NCI-H460 (cell line): ENCODE measurements at places on chromosomes 13 and 19.

DNA sequence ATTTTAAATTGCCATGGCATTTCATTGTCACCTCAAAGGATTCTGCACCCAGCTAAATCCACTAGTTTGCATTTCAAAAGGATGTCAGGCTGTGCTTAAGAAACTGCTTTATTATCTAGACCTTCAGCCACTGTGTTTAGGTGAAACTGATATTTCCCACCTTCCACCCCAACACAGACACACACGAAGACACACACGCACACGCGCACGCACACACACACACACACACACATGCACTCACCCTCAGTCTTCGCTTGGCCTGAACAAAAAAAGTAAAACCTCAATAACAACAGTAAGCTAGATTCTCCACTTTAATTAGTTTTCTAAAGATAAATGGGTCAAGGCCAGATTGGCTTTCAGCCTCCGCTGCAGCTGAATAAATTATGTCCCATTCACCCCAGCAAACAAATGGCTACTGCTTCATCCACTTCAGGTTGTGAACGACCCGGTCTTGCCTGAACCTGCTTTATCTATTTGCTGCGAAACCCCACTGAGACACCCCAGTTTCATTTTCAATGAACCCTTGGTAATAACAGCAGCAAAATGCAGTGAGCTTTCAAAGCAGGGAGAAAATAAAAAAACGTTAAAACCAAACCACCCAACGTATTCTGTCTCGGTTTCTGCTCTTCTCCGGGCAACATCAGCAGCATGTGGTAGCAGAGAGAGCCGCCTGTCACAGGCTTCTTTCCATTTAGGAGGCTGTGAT, 166.8 kb downstream of the DCT start:
- no peak for DNase-seq

GRCh38 chr19:48061401-48062344, 17.8 kb upstream of the CABP5 start:
- no peak for DNase-seq

GRCh38 chr13:80751854-80752253, 410.9 kb upstream of the SPRY2 start:
- DNase-seq = no peak

GRCh38 chr19:54333586-54334298, 5.2 kb downstream of the LILRA4 start:
- no peak for DNase-seq

DNA sequence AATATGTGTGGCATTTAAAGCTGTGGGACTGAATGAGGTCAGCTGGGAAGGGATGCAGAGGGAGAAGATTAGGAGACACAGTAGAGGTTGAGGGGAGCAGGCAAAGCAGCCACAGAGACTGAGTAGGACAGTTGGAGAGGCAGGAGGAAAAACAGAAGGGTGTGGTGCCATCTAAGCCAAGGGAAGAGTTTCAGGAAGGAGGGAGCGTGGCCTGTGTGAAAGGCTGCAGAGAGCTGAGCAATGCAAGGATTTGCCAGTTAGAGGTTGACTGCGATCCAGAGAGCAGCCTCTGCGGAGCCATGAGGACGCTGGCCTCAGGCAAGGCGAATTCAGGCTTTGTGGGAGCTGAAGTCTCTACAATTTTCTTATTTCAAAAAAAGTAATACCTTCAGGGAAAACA, 28.9 kb downstream of the SOX21 start:
- DNase-seq = no peak

DNA sequence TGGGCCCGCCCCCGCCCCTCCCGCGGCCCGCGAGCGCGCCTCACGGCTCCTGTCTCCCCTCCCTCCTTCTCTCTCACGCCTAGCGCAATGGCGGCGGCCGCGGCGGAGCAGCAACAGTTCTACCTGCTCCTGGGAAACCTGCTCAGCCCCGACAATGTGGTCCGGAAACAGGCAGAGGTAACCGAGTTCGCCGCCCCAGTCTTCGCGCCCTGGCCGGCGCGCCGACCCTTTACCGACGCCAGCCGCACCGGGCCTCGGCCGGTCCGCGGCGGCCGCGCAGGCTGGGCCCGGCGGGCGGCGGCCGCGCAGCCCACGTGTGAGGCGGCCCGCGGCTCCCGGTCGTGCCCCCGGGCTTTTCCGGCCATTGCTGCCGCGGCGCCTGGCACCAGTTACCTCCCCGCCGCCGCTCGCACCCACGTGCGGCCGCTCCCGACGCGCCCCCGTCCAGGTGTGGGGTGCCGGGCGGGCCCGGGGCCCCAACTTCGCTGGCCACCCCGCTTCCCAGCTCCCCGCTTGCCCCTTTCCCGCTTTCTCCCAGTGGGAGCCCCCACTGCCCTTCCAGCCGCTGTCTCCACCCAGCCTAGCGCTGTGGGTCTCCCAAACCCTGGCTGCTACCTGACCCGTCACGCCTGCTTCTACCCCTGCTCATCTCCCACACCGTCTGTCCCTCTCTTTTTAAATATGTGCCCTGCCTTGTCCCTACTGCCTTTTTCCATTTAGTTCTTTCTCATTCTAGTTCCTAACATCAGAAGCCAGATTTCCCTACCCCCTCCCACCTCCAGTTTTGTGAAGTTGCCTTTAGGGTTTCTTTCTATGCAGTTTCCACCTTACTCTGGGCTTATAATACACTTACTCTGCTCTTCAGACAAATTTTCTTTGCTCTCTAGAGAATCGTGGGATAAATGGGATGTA, 23.4 kb downstream of the IPO5 start:
- DNase-seq = no peak

- DNase-seq = peak; percentile 21
Measured at GRCh38 chr13:41588899-41589298, 131.5 kb downstream of the RGCC start.

- DNase-seq = no peak
Measured at GRCh38 chr19:7670150-7670783, 1.4 kb downstream of the RETN start.

DNA sequence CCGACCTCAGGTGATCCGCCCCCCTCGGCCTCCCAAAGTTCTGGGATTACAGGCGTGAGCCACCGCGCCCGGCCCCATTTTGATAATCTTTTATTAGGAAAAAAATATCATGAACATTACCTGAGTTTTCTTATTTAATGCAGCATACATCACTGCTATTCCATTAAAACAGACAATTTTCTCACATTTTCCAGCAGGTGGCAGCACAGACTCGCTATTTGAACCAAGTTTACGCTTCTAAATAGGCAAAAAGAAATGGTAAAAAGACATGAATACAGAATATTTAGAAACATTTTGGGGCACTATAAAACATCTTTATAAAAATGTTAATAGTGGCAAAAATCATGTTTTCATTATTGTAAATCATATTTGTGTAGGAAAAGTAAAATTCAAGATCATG, 903.1 kb downstream of the SLITRK6 start:
- peak; percentile 58 for DNase-seq

DNA sequence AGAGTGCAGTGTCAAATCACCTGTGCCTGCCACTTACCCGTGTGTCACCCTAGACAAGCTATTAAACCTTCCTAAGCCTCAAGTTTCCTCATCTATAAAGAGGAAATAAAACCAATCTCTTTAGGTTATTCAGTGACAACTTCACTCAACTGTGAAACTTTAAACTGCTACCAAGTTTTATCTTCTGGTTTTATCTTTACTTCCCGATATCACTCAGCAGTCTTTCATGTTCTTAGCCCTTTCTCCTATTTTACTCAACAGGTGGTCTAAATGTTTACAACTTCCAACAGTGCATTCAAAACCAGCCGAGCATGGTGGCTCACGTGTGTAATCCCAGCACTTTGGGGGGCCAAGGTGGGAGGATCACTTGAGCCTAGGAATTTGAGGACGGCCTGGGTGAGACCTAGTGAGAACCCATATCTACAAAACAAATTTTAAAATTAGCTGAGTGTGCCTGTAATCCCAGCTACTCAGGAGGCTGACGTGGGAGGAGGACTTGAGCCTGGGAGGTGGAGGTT, 59.6 kb downstream of the GPALPP1 start:
- DNase-seq = no peak

- no peak for DNase-seq
Measured at GRCh38 chr13:79735228-79735627, 254.3 kb downstream of the NDFIP2 start.

GRCh38 chr19:11281356-11282049, 14.5 kb upstream of the TSPAN16 start:
- DNase-seq = no peak

- no peak for DNase-seq
Measured at GRCh38 chr13:20128459-20128931, 32.4 kb downstream of the GJA3 start.

- DNase-seq = peak; percentile 13
Measured at GRCh38 chr13:33284916-33285315, 639 bp downstream of the STARD13 start.

DNA sequence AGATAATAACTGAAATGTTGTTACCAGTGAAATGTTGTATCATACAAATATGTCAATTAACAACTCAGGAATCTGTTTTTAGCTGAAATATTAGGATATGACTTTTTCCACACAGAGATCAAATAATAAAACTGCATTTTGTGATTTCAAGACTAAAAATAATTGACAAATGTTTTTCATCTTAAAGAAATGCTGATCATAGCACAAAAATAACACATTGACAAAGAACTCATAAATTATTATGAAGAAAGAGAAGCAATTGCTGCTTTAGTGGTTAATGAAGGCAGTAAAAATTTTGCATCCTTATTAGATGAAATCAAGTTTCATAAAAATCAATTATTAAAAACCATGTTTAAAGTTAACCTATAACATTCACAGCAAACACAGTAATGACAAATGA, 1417.3 kb downstream of the OLFM4 start:
- no peak for DNase-seq

DNA sequence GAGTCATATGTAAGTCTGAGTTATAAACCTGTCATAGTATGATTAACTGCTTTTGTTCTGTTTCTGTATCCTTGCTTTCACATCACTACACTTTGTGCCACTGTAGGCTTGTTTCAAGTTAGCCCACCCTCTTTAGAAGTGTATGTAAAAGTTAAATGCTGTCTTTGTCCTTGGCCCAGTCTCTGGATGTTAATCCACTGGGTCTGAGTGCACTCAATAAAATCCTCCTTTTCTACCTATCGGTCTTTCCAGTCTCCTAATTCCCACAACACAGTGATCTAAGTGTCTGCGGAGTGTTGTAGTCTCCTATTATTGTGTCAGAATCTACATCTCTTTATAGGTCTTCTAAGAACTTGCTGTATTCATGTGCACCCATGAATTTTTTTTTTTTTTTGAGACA, 14.1 kb downstream of the ZNF429 start:
- no peak for DNase-seq

- no peak for DNase-seq
Measured at GRCh38 chr19:10454267-10454666, 33.9 kb downstream of the PDE4A start.

- no peak for DNase-seq
Measured at GRCh38 chr13:66994097-66994496, 236.0 kb downstream of the PCDH9 start.

DNA sequence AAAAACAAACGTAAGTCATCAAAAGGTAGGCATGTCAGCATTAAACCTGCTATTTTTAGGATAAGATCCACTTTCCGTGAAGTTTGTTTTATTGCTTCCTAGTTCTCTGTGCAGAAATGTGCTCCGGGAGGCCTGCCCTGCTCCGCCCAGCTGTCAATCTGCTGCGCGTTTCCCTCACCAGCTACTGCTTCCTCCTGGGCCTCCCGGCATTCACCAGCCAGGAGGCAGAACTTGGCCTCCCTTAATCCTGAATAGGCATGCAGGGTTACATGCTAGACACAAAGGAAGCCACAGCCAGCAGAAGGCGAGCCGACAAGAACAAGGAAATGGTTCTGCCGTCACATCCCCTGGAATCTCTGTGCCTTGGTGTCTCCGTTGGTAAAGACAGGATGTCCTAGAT, 386.2 kb downstream of the IRS2 start:
- DNase-seq = no peak

GRCh38 chr19:5988517-5989387, 10.8 kb upstream of the RANBP3 start:
- no peak for DNase-seq

GRCh38 chr13:113724016-113724758, 34.8 kb upstream of the TMEM255B start:
- DNase-seq = no peak

DNA sequence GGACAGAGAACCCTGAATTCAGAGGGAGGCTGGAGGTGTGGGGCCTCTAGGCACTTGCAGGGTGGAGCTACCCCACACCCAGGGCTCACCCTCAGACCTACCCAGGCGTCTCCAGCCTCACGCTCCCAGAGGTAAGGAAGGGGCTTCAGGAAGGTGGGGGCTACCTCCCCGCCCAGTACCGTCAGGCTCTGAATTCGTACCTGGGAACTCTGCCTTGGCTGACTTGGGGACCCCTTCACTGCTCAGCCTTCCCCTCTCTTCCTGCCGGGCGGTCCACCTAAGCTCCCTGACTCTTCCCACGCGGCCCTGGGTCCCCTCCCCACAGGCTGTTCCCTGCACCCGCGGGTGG, 28.5 kb upstream of the PARP4 start:
- no peak for DNase-seq

- DNase-seq = no peak
Measured at GRCh38 chr13:100211016-100211710, 122.3 kb downstream of the PCCA start.

GRCh38 chr13:37595162-37595561, 3.4 kb downstream of the POSTN start:
- DNase-seq = no peak

- no peak for DNase-seq
Measured at GRCh38 chr13:90238413-90238812, 1109.1 kb upstream of the MIR17HG start.

DNA sequence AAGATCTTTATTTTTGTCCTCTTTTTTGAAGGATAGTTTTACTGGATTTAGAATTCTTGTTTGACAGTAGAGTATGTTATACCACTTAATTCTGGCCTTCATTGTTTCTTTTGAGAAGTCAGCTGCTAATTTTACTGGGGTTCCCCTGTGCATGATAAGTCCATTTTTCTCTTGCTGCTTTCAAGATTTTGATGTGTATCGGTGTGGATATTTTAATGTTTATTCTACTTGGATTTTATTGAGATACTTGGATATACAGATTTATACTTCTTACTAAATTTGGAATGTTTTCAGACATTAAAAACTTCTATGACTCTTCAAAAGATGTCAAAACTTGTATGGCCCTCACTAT, 86.9 kb downstream of the URI1 start:
- DNase-seq = no peak

DNA sequence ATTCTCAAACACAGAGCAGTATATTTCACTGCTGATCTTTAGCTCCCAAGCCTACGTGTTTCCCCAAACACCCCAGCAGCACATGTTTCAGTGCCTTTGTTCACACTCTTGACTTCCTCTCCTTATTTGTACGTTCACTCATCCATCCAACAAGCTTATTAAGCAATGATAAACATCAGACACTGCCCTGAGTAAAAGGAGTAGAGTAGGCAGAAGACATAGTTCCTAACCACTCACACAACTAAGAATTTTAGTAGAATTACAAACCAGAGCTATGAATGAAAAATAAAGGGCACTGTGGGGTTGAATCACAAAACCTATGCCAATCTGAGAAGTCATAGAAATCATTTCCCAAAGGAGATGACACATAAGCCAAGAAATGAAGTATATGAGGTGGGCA, 213.5 kb downstream of the DIAPH3 start:
- no peak for DNase-seq

GRCh38 chr19:41623360-41623759, 3.5 kb downstream of the CEACAM4 start:
- no peak for DNase-seq
